ENCODE measurements at places on chromosomes 1 and 21.
A peak's percentile ranks its signal among the peaks of the same experiment; 100 is the strongest.

DNA sequence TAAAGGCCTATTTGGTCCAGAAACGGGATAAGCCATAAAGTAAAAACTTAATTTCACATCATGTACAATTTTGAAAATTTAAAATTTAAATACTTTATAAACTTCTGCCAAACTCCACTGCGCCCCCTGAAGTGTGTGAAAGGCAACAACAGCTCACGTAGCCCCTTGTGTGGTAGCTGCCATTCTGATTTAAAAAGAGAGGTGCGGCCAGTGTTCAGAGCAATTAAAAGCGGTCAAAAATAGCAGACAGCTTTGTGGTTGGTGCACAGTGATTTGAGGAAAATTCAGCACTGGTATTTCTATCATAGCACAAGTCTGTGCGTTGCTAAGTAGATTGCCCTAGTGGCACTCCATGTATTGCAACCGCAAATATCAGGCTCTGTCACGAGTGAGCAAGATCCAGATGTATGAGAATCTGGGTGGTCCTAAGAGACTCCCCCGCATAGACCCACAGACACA is 122.5 kb downstream of the ATG4C start:
- no peak for DNase-seq

DNA sequence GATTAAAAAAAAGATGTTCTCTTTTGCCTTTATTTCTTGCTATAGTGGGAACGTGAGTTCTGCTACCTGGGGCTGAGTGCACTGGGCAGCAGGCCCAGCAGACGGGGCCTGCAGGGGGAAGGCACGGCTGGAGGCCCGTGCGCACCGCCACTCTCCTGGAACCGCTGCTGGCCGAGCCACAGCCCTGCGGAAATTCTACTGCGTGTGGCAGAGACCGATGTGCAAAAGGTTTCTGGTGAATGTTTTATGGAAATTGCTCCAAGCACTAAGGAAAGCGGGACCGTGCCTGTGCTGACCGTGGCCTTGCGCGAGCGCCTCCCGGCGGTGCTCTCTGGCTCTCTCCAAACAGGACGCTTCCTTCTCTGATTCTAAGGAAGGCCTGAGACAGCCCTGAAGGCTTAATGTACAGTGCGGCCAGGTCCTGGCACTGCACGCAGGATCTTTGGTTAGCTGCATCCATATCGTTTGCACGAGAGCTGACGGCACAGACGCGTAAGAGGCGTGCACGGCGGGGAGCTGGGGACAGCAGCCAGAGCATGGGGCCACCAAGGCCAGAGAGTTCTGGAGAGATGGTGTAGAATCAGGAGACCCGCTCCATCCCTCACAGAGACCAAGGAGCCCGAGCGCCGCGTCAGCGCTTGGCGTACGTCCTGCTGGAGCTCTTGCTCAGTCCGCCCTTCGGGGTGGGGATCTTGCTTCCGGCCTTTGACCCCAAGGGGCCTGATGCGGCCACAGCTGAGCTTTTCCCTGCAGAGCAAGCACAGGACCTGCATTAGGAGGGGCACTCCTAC is 18.7 kb upstream of the LRRC47 start:
- no peak for DNase-seq

- DNase-seq = no peak
These were observed 124.9 kb upstream of the PLXNA2 start for GRCh38 chr1:208369045-208369444.

- DNase-seq = no peak
These were observed 68.1 kb downstream of the PPP1R12B start for GRCh38 chr1:202416641-202417040.

DNA sequence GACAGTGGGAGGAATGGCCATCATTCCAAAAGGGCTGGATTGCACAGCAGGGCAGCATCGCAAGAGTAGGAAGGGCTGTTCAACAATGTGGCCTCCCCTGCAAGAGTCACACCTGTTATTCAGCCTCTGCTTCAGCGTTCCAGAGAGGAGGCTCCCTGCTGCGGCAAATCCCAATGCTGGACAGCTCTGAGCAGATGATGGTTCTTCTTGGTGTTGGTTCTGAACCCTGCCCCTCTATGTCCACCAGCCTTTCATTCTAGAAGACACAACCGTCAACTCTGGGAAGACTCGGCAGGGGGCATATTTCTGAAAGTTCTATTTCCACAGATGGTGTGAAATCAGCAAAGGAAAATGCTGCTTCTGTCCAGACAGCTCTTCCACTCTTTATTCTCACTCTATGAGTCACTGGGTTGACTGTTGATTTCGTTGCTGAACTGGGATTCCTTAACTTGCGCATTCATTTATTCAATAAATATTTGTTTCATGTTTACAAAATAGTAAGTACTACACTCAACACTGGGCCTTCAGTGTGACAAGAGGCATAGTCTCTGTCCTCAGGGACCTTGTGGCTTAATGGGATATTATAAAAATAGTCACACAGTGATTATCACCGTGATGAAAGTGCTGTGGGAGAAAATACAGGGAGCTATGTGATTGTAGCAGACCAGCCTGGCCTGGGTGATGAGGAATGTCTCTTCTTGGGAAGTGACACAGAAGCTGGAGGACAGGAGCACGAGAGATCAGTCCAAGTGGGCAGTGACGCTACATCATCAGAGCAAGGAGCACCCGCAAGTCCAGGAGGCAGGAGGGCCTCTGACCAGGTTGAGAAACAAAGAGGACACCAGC is 260.3 kb downstream of the SIPA1L2 start:
- DNase-seq = no peak

GRCh38 chr1:71733121-71733520 is 549.2 kb downstream of the NEGR1 start:
- DNase-seq = no peak

GRCh38 chr1:13582713-13583443 is 754 bp upstream of the PDPN start:
- DNase-seq = no peak

GRCh38 chr1:159239551-159240220 is 35.0 kb downstream of the ACKR1 start:
- no peak for DNase-seq

DNA sequence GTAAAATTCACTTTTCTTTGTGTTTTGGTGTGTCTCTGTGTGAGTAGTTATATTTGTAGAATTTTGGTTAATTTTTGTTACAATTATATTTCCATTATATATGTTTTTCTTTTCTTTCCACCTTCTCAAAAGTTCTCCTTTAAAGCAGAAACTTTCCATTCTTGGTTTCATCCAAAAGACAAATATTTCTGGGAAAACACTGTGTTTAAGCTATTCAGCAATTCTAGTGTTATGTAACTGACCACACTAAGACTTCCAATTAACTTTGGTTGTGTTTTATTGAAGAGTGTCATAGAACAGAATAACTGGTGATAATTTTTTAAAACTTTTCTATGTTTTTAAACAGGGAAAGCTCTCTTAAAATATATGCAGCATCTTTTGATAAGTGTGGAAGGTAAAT is 13.6 kb upstream of the RGL1 start:
- DNase-seq = no peak

- no peak for DNase-seq
These were observed 25.8 kb upstream of the PIGC start for GRCh38 chr1:172469717-172470116.

DNA sequence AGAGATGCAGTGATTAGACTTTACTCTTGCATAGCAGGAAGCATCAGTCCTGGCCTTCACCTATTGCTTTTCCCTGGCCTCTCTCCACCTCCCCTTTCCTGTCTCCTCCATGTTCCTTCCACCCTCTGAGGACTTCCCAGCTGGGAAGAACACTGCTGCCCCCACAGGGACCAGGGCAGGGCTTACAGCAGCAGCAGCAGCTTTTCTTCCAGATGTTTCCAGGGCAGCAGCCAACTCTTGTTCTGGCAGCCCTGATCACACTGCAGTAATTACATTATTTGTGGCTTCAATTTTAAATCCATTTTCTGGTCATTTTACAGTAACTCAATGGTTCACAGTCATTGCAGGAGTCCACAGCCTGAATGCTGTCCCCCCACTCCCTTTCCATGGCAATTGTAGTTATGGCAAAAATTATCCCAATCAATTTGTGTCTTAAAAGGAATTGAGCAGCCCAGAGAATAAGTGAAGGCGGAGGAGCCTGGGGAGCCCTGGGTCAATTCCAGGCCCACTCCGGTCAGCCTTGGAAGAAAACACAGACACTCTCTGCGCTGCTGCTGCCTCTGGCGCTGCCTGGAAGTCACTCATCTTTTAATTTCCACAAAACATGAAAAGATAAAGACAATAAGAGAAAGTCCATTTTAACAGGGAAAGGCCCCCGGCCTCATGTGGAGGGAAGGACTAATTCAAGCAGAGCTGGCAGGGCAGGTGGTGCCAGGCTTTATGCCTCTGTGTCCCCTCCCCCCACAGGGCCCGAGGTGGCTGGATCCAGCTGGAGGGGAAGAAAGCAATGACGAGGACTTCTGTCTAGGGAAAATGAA is 148.6 kb downstream of the GRIK3 start:
- DNase-seq = peak; percentile 42

DNA sequence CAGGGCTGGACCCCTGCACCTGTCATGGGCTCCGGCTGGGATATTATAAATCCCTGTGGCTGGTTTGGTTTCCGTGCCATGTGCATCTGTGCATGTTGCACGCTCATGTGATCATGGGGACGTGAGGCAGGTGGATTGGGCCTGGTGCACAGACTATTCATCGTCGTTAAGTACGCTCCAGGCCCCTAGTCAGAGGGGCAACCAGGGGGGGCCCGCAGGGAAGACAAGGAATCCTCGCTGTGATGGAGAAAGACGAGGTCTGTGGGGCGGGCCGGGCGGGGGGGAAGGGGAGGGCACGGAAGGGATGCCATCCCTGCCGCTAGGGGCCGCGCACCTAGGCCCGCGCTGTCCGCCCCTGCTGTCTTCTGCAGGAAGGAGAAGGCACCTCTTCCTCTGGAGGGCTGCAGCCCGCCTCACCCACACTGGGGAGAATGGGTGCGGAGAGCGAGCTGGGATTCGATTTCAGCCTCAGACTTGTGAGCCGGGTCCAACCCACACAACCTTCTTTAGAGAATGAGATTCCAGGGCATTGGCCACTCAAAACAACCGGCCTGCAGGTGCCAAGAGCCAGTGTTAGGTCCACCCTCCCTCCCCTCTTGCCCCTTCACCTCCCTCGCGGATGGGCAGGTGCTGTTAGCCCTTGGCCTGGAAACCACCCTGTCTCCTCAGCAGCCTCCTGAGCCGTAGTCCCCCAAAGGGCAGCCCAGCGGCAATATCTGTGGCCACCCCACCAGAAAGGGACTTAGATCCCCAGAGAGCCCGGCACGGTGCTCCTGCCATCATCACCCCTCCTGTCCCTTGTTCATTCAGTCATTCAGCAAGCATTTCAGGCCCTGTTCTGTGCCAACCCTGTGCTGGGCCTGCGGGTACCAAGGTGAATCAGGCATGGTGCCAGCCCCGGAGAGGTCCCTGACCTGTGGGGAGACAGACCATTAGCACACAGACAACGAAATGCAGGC is 950 bp upstream of the LRP8 start:
- DNase-seq = no peak

DNA sequence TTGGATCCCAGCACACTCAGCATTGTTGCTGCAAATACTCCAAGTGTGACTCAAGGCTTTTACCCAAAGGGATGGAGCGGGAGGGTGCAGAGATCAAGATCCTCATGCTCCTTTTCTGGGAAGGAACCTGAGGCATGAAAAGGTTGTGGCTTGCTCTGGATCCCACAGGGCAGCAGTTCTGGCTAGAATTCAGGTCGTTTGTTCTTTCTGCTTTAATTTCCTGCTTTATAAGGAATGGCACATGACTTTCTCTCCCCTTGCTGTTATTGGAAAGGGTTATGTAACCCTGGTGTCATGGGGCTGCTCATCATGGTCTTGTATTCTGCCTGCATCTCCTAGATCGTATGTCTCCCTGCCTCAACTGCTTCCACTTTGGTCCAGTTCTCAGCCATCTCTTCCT is 101.6 kb downstream of the NOS1AP start:
- no peak for DNase-seq

DNA sequence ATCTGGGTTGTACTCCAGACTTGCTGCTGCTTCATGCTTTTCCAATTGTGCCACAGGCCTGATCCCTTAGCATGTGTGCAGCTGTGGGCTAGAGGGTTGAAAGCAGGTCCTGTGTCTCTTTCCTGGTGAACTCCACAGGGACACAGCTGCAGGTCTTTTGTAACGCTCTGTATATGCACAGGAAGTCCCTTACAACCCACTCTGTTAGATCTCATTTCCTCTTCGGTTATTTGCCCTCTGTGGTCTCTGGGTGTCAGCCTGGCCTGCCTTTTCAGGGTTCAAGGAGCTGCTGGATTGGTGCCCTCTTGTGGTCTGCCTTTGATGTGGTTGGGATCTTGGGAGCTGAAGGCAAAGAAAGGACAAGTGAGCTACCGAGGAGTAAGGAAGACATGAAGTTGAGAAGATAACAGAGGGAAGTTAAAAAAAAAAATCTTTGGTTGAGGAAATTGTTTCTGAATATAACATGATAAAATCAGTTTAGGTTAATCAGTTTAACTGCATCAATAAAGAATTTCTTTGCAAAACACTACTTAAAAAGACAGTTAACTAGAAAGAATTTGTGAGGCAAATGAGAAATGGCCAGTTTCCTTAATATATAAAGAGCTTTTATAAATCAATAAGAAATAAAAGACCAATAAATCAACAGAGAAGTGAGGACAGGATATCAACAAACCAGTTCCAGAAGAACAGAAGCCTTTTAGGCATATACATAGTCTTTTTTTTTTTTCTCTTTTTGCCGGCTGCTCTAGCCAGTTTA is 44.1 kb downstream of the UCK2 start:
- peak; percentile 26 for DNase-seq

GRCh38 chr1:178093494-178093950 is 382 bp upstream of the RASAL2 start:
- DNase-seq = peak; percentile 94

GRCh38 chr1:18464665-18465050 is 16.1 kb upstream of the KLHDC7A start:
- DNase-seq = peak; percentile 22

DNA sequence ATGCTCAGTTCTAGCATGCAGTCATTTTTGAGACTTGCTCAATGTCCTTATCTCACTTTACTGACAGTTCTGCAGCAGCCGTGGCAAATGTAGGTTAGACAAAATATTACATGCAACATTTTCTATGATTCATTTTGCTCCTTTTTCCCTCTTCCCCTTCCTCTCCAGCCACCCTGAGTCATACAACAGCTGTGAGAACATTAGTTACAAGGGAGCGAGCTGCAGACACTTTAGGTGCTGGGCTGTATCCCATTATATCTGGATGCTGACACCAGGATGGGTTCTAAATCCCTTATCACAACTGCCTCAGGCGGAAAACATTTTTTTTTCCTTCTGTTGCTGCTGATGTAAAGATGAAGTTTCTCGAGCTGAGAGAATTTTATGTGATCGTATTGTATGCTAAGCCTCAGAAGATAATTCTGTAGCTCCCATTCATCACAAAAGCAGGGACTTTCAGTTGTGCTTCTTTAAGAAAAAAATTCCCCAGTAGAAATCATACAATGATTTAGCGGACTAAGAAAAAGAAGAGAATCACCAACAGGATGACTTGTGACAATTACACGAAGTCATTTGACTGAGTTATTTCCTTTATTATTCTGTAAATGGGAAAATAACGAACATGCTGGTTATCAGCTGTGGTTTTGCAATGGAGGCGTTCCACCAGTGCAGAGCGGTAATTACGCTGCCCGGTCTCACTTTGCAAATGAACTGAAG is 345.0 kb downstream of the DISC1 start:
- DNase-seq = no peak

GRCh38 chr1:59384443-59384842 is 87.5 kb downstream of the FGGY start:
- no peak for DNase-seq

All from right lung (tissue), 10 donors.